Hematopoietic multipotent progenitor cell treated with erythropoietin and hydrocortisone succinate and interleukin-3 and kit ligand, for 8 days (in vitro differentiated cells): ENCODE measurements at places on chromosomes 13 and 19.

DNA sequence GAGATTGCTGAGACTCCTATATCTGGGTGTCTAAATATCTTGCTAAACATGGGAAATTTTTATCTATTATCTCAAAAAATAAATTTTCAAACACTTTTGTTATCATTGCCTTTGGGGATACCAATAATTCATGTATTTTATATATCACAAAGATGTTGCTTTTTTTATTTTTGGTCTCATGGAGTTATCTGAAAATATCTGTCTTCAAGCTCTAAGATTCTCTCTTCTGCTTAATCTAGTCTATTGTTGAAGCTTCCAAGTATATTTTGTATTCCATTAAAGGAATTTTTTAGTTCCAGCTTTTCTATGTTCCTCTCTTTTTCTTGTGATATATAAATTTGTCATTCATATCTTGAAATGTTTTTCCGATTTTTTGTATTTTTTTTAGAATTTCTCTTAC, 812.0 kb downstream of the DACH1 start:
- DNase-seq, result no peak

GRCh38 chr19:50419022-50419579, 363 bp downstream of the SPIB start:
- DNase-seq, result no peak

GRCh38 chr19:32459204-32459865, 53.8 kb downstream of the DPY19L3 start:
- no peak for DNase-seq

DNA sequence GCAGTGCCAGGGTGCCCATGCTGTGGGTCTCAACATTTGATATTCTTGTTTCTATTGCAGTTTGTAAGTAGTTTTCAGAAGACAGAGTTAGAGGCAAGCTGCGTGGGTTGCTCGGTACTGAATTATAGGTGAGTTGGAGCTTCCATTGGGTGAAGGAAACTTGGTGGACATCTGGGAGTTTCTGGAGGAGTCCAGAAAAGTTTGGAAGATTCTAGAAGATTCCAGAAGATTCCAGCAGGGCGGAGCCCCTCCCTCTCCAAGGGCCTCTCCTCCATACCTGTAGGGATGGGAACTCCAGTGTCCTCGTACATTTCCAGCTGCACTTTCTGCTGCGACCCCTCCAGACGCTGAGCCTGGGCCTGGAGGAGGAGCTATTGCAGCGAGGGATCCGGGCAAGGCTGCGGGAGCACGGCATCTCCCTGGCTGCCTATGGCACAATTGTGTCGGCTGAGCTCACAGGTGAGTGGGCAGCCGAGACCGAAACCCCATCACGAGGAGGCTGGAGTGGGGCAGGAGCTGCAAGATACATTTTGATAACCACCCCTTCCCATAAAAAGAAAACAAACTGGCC, 28.6 kb downstream of the TIMM13 start:
- DNase-seq, result no peak

- DNase-seq, result peak; percentile 16
Measured at GRCh38 chr13:76745261-76746200, 140.7 kb downstream of the KCTD12 start.

GRCh38 chr13:65724226-65724625, 1505.9 kb downstream of the PCDH9 start:
- DNase-seq, result no peak

DNA sequence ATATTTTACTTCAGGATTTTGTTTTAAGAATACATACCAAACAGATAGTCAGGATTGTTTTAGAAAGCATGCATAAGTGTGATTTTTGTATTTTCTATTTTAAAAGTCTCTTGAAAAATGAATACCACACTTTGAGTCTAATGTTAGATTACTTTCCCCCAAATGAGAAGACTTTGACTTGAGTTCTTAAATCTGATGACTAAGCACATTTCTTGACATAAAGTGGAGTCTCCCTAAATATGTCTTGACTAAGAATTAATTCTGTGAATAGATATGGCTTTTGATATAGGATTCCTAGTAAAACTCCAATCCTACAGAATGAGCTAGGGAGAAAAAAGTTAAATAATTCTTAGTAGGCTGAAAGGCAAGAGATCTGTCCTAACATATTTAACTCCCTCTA, 624.2 kb upstream of the SPRY2 start:
- DNase-seq, result no peak

DNA sequence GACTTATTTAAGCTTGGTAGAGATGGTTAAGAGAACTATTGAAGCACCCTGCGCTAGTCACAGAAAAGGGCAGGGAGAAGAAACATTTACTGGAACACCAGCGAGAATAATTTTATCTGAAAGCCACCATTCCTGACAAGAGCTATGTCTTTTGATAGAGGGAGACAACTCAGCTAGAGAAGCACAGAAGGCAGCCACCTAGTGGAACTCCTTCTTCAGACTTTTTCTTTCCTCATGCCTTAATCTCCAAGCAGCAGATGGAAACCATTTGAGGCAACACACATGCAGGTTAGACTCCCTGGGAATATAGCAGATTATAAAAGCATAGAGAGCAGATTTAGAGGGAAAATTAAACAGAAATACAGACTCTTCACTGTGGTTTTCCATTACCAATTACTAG, 813.4 kb downstream of the SLITRK6 start:
- DNase-seq, result no peak

GRCh38 chr19:4534836-4535658, at the start of gene PLIN5:
Gene PLIN5, minus strand, starts transcription at chr19:4535224. Its CDS starts 1,150 bp downstream, at chr19:4534074.
- DNase-seq, result peak; percentile 85

DNA sequence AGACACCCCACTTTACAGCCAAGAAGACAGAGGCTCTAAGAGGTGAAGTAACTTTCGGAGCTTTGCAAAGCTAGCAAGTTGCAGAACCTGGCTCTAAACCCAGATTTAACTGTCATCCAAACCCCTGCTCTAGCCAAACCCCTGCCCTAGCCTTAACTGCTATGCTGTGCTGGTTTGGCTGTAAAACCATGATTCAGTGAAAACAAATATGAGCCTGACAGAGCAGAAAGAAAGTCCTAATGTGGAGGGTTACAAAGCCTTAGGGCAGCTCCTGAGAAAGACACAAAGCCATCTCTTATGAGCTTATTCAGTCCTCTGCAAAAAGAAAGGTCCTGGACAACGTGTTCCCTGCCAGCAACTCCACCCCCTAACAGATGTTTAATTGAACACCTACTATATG, 172.8 kb downstream of the KATNAL1 start:
- no peak for DNase-seq

DNA sequence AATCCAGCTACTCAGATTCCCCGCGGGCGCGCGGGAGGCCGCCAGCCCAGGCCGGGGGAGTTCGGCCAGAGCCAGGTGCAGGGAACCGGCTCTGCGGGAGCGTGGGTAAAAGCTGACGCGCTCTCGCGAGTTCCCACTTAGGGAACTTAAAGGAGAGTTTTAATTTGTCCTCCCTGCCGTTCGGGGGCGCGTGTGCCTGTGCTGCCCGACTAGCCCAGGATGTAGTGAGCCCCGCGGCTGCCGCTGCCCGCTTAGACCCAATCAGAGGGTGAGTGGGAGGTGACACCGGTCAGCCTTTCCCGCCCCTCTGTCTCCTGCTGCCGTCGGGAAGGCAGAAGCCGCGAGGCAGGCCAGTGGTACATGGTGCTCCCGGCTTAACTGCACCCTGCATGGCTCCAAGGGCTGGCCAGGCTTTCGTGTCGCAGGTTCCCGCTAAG, 36.0 kb upstream of the NEK3 start:
- peak; percentile 84 for DNase-seq

DNA sequence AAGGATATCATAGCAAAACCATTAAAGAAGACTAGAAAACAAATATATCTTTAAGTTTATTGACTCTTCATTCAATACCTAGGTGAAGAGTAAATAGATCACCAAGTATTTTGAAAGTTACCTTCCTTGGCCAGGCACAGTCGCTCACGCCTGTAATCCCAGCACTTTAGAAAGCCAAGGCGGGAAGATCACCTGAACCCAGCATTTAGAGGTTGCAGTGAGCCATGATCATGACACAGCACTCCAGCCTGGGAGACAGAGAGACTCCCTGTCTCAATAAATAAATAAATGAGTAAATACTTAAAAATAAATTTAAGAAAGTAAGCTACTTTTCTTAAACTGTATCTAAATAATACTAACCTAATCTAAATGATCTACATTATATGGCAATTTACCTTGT, 8.9 kb upstream of the WBP4 start:
- DNase-seq, result no peak

DNA sequence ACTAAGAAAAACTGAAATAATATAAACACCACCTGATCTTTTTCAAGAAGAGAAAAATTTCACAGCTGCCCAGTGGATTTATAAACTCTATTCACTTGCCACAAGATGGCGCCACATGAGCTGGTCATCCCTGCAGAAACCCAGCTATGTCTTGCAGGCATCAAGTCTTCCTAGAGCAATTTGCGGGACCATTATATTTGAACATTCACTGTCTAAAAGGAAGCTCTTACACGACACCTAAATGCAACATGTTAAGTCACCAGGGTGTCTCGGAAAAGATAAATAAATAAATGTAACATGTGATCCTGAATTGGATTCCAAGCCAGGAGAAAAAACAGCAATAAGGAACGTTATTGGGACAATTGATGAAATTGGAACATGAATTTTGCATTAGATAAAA, 20.3 kb upstream of the AKT2 start:
- peak; percentile 92 for DNase-seq

- DNase-seq, result no peak
Measured at GRCh38 chr13:23434491-23434890, 989 bp upstream of the SACS start.

DNA sequence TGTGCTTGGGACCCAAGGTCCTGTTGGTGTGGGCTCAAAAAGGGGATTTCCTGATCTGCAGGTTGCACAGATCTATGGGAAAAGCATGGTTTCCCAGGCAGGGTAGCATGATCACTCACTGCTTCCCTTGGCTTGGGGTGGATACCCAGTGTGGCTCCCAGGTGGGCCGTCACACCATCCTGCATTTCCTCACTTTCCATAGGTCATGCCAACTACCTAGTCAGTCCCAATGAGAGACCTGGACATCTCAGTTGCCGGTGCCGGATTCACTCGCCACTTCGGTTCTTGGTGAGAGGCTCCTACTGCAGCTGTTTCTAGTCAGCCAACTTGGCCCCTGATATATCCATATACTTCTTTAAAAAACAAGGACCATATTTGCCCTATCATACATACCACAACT, 503.0 kb downstream of the PCDH17 start:
- DNase-seq, result no peak

- DNase-seq, result peak; percentile 48
Measured at GRCh38 chr19:58218899-58219298, 9.8 kb upstream of the ZNF544 start.

DNA sequence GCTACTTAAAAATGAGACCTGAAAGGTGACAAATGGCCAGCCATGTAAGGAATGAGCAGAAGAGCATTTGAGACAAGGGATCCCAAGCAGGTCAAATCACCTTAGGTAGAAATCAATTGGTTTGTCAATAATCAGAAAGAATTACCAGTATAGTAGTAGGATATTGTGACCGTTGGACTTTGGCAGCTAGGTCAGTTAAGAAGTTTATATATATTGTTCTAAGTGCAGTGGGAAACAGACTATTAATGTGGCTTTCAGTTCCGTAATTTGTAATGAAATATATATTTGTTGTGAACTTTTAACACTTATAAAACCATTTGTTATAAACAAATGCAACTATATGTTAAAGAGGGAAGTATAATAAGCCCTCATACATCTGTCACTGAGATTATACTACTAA, 807.9 kb upstream of the SPRY2 start:
- no peak for DNase-seq

DNA sequence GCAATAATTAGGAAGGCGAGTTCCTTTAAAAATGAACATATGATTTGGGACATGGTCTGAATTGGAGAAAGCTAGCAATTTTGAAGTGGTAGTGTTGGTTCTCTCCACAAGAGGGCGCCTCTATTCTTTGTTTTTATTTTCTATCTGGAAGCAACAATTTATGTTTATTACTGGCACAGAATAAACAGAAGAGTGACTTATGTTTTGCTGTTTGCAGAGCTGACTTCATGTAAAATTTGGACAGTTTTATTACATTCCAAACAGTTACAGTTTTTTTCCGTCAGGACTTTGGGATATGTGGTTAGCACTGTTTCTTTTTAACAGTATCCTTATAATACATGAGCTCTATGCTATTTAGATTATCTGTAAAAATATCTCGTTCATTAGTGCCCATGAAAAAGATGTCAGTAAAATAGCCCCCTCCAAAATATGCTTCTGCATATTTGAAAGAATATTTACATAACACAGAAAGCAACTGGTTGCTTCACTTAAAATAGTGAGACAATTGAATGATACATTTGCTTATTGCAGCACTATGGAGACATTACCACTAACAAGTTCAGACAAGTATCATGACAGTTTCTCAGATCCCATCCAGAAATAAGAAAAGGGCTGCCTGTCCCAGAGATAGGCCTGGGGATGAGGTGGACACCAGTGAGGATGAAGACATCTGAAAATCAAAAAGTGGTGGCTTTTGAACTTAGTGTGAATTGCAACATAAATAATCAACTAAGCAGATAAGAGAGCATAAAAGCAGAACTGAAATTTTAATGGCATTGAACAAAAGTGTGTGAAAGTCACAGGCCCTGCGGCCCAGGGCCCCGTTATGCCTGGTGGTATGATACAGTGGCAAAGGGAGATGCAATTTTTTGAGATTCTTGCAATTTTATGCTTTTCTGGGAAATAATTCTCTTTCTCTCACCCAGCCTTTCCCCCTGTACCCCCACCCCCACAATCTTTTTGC, 32.3 kb upstream of the FGF9 start:
- DNase-seq, result peak; percentile 47

GRCh38 chr13:40060296-40061007, 405.0 kb downstream of the COG6 start:
- DNase-seq, result no peak

- no peak for DNase-seq
Measured at GRCh38 chr13:101736566-101736965, 284.1 kb downstream of the ITGBL1 start.

DNA sequence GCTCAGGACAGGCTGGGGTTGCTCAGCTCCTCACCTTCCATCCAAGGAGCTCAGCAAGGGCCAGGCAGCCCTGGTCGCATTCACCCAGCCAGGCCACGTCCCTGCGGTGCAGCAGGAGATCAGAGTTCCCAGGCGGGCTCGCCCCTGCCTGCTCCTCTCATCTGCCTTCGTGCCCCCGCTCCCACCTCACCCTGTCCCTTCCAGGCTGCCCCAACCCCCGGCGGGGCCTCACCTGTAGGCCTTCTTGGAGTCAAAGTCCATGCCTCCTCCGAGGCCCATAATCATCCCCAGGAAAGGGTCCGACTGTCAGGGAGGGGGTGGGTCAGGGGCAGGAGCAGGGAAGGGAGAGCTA, 1.3 kb upstream of the RINL start:
- DNase-seq, result no peak

- DNase-seq, result no peak
Measured at GRCh38 chr13:61339054-61339621, 76.5 kb downstream of the PCDH20 start.

DNA sequence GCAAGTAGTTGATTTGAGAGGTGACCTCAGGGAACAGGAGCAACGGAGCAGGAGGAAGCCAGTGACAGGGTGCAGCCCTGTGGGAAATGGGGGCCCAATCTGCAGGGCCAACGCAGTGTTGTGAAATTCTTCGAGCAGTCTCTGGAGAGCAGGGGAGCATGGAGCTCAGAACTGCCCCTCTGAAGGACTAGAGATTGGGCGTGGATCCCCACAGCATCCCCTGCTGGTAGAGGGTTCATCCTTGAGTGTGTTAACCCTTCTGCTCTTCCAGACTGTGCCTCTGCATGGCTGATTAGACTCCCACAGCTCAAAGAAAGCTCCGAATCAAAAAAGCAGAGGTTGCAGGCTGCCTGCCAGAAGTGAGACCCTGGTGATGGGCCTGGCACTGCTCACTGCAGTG, 77.9 kb upstream of the UQCRFS1 start:
- no peak for DNase-seq
